ENCODE measurements at places on chromosomes 6 and 20.

- no peak for DNase-seq
These were observed 171.6 kb downstream of the PLCB1 start for GRCh38 chr20:8303651-8304050.

- no peak for DNase-seq
These were observed 774.3 kb downstream of the PHF3 start for GRCh38 chr6:64409948-64410347.

DNA sequence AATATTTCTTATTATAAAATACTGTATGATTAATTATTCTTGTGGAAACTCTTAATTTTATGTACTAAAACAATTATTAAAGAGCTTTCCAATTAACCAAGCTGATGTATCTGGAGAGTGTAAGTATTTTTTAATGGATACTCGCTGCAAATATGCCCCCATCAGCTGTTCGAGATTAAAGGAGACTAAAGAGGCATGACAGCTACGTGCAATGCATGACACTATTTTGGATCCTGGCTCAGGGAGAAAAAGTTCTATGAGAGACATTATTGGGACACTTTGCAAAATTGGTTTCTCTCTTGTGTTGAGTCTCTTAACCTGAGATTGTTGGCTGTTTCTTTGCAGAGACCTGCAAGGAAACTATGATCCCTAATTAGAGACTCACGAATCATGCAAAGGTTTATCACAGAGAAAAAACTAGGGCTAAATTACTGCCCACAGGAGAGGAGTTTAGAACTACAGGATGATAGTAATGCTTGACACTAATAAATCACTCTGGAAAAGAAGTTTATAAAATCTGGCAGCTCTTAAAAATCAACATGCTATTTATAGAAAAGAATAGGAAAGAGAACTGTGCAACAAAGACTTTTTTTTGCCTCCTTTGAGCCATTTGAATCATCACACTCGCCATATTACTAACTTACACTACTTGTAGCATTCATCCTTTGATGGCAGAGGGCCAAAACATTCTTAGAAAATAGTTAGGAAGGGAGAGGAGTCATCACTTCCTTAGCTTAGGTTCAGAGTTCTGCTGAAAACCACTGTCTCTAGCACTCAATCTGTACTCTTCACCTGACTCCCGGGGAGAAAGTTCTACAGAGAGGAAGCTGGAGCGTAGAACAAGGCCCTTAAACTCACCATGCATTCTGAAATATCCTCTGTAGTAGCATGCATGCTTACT, 25.3 kb downstream of the NRN1 start:
- DNase-seq: no peak

DNA sequence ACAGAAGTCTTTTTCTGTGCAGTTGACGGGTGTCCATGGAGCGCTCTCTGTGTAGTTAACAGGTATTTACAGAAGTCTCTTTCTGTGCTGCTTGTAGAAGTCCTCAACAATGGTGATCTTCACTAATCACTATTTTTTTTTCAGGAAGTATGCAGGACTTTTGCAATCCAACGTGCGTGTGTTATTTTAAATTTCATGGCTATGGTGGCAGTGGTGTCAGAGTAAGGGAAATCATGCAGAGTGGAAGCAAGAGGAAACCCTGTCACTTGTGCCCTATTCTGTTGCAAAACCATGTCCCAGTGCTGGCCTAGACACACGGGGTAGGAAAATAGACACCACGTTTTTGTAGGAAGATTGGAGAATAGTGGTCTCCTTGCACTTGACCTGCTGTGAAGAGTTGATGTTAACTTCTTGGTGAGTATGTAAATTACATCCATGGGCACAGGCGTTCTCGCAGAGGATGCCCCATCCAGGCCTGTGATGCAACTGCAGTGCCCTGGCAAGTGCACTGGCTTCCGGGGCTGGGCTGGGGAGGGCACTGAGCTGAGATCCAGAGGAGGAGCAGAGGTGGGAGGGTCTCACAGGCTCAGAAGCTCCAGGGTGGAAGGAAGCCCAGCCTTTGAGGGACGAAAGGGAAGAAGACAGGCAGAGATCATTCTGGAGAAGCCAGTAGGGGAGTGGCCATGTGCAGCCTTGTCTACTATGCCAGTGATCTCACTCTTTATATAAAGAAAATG, 146.5 kb downstream of the SYCP2 start:
- no peak for DNase-seq

GRCh38 chr20:2800521-2801285, at the start of gene CPXM1:
Gene CPXM1 (minus strand): TSS chr20:2800627. CDS start chr20:2800572, 55 bp downstream.
- DNase-seq: peak; percentile 65

GRCh38 chr6:80287607-80288006, 181.1 kb downstream of the BCKDHB start:
- DNase-seq: no peak

- no peak for DNase-seq
These were observed 306.1 kb downstream of the QKI start for GRCh38 chr6:163720460-163721235.

DNA sequence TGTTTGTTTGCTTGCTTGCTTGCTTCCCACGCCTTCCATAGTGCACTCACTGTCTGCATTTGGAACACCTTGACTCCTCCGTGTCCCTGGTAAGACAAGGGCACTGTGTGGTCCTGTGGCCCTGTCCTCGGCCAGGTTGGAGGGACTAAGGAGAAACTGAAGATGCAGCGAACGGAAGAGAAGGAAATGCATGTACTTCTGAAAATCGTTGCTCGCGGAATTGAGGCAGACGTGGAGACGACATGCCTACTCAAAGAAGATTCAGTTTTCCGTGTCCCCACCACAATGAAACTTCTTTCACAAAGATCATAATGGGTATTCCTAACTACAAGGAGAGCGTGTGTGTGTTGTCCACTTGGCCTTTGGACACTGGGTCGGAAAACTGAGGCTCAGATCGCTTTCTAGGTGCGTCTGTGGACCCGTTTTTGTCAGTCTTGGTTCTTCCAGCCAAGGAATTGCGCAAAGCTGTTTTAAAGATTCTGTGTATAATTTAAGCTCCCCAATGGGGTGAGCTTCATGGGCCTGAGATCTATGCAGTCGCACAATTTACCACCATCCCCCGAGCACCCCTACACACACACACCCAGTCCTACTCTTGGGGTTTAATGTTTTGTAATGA, 120.4 kb upstream of the ZNF184 start:
- DNase-seq: no peak

GRCh38 chr6:41846666-41847237, 48.4 kb downstream of the USP49 start:
- peak; percentile 37 for DNase-seq

GRCh38 chr20:45938727-45939438, 4.4 kb downstream of the PCIF1 start:
- DNase-seq: no peak

DNA sequence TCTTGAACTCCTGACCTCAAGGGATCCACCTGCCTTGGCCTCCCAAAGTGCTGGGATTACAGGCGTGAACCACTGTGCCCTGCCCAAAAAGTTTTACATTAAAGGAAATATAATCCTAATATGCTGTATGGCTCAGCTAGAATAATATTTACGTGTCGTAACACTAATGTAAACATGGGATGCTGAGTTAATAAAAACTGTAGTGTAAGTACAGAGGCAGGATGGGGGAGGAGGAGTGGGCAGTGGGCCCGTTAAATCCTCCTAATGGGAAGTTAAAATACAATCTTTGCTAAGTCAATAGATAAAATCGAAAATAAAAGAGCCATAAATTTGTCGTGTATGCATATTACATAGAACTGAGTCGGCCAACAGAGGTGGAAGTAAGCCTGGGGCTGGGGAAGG, 12.1 kb upstream of the IP6K3 start:
- no peak for DNase-seq

GRCh38 chr20:40262219-40262618, 426.8 kb downstream of the MAFB start:
- no peak for DNase-seq

- DNase-seq: no peak
These were observed 342.0 kb downstream of the SOX4 start for GRCh38 chr6:21935561-21936028.

- DNase-seq: no peak
These were observed 108.5 kb upstream of the RALGAPA2 start for GRCh38 chr20:20820785-20821483.

- no peak for DNase-seq
These were observed 49.7 kb upstream of the FUCA2 start for GRCh38 chr6:143561105-143561704.

DNA sequence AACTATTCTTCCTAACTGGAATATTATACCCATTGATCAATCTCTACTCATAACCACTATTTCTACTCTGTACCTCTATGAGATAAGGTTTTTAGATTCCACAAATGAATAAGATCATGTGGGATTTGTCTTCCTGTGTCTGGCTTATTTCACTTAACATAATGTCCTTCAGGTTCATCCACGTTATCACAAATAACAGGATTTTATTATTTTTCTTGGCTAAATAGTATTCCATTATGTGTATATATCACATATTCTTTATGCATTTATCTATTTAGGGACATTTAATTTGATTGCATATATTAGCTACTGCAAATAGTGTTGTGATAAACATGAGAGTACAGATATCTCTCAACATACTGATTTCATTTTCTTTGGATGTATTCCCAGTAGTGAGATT, 823.0 kb upstream of the ADGRB3 start:
- DNase-seq: no peak

DNA sequence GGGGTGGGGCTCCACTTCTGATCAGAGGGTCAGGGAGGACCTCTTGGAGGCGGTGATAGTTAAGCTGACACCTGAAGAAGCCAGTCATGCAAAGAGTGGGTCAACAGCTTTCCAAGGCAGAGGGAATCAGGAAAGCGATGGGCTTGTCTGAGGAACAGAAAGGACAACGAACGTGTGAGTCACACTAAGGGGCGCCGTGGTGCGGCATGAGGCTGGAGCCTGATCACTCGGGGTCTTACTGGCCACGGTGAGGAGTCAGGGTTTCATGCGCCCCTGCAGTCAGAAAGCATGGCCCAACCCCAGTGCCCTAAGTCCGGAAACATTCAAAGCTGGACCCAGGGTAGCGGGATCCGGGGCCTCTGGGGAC, 50.6 kb upstream of the SLC32A1 start:
- no peak for DNase-seq

GRCh38 chr20:38414769-38415450, 20.2 kb downstream of the SNHG17 start:
- no peak for DNase-seq

DNA sequence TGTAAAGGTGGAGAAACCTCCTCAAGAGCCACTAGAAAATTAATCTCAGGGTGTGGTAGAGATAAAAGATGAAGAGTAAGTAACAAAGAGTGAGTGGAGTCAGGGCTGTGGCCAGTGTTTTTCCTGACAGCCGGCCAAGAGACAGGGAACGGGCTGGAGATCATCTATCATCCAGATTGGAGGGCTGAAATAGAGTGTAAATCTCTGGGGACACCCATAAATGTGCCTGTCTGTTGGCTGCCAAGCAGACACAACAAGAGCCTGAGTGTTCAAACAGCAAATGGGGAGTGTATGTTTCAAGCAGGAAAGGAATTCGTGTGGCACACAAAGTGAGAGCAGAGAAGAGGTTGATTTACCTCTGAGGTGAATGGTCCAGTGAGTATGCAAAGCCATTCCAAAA, 326.4 kb upstream of the KHDRBS2 start:
- DNase-seq: no peak

- no peak for DNase-seq
These were observed 24.5 kb upstream of the PTCHD4 start for GRCh38 chr6:48135323-48136084.

All from renal pelvis (tissue), 12 donors.